ENCODE measurements at places on chromosomes 7 and 10. TPM values are rescaled to one million over a fixed set of nuclear protein-coding genes. Genes with fewer than 3 reads are reported as not detected.

DNA sequence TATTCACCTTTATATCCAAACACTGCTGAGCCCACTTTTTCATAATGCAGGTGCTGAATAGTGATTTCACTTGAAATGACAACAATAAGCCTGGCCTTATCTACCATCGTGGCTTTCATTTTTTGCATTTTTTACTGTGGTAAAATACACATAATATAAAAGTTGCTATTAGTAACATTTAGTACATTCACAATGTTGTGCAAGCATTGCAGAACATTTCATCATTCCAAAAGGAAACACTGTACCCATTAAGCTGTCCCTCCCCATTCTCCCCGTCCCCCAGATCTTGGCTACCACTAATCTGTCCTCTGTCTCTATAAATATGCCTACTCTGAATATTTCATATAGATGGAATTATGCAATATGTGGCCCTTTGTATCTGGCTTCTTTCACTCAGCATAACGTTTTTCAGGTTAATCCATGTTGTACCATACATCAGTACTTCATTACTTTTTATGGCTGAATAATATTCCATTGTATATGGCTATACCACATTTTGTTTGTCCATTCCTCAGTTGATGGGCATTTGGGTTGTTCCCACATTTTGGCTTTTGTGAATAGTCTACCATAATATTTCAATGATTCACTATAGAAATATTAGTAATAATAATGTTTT lies 68.5 kb upstream of the ARID5B start:
- no peak for DNase-seq

TMEM72 gene
- not detected for total RNA-seq

TEX36 gene
- not detected for total RNA-seq

GRCh38 chr10:81570878-81571794 lies 303.9 kb upstream of the NRG3 start:
- DNase-seq = no peak

GRCh38 chr10:126243306-126243705 lies 145.0 kb downstream of the ADAM12 start:
- DNase-seq = no peak

DNA sequence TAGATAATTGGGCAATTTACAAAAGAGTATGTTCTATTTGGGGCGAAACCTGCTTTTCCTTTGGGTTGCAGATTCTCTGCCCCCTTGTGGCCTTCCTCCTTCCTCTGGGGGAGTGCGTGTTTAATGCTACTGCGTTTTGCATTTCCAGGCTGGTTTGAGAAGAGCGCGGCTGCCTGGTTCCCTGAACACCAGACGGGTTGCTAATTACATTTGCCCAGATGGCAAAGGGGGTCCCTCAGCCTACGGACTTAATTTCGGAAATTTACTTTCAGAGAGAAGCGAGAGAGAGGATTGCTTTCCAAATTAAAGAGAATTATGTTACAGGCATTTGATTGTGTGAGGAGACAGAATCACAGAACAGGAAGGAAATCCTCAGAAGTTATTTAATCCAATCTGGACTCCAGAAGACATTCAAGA lies 91.9 kb upstream of the JAZF1 start:
- DNase-seq = peak; percentile 23

DNA sequence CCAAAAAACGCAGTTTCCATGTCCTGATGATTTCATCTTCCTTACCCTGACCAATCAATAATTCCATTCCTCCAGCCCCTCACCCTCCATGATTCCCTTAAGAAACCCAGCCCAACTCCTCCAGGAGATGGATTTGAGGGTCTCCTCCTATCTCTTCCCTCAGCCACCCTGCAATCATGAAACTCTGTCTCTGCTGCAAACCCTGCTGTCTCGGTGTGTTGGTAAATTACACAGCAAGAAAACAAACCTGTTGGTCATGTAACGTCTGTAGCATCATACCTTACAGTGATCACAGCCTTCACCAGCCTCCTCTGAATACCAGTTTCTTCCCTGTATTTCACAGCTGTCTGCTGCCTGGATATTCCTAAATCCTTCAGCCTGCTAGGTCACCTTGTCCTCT lies 300.7 kb upstream of the NEBL start:
- DNase-seq = no peak

SLC26A3 gene
- total RNA-seq = not detected

GRCh38 chr10:97914837-97915211 lies 65.2 kb downstream of the GOLGA7B start:
- DNase-seq = peak; percentile 85

DNA sequence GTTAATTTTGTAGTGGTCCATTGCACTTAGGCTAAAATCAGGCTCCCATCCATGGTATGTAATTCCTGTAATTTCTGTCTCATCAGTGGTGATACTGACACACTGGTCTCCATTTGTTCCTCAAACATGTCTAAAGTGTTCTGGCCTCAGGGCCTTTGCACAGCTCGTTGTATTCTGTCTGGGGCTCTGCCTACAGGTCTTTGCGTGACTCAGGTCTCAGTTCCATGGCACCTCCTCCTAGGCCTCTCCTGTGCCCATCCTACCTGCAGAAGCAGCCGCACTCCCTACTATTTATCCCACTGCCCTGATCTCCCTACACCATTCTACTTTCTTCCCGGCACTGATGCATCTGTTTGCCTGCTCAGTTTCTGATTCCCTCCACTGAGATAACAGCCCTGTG lies 173.8 kb downstream of the ITGA8 start:
- DNase-seq = no peak

GRCh38 chr10:133203652-133204195 lies 26.3 kb upstream of the UTF1 start:
- no peak for DNase-seq

DNA sequence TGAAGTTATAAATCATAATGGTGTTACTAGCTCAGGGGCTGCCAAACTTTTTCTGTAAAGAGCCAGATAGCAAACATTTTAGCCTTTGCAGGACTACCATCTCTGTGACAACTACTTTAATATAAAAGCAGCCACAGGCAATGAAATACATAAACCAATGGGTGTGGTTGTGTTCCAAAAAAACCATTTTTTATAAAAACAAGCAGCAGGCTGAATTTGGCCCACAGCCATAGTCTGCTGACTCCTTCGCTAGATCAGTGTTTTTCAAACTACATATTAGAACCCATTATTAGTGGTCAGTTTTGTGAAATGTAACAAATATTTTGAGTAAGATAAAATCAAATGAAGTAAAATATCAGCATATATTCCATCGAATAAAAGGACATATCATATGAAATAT lies 13.6 kb downstream of the GNG11 start:
- no peak for DNase-seq

DNA sequence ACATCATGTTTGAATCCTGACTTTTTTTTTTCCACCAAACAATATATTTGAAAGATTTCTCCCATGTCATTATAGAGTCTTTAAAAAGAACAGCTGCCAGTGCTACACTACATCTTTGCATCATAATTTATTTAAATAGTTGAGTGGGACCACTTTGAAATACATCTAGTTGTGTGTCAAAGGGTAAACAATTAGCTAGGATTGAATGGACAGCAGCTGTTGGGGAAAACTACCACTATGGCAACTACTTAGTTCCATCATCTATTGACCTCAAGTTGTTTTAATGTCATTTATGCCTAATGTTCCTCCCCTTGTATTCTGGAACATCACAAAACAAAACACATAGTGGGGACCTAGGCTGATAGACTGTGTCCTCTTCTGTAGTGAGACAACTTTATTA lies 985.1 kb downstream of the SORCS1 start:
- no peak for DNase-seq

DNA sequence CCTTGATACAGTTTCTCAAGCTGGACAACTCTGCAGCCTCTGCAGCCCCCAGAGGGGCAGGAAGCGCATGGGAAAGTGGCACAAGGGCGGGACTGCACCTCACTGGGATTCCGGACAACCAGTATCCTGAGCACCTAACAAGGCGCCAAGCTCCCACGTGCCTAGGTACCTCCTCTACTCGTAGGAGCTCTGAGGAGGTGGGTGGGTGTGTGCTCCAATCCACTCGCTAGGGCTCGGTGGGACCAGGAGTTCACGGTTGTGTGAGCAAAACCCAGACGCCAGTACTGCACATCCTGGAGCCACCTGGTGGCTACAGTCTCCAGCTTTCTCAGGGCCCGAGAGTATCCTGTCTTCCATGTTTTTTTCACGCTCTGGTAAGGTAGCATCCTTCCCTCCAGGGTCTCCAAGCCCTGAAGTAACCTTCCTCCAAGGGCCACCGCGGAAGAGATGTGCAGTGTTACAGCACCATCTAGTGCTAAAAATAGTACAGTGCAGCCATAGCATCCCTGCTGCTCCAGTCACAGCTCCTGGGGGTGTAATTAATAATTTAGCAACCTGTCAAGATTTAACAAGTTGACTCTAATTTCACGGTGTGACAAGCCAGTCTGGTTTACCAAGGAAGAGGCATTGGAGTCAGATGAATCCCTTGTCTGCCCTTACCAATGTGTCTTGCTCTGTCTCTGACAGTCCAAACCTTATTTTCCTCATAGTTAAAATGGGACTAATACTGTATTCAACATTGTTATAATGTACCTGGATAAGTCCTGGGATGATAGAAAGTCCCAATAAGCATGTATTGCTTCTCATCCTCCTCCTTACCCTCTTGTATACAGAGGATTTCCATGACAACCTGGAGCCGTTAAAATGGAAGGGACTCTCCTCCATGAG lies 70.4 kb downstream of the HERPUD2 start:
- DNase-seq = peak; percentile 48

- DNase-seq = no peak
Measured at GRCh38 chr7:132275416-132276233, 300.6 kb downstream of the PLXNA4 start.

GRCh38 chr7:88432301-88432700 lies 125.6 kb upstream of the STEAP4 start:
- no peak for DNase-seq

DNA sequence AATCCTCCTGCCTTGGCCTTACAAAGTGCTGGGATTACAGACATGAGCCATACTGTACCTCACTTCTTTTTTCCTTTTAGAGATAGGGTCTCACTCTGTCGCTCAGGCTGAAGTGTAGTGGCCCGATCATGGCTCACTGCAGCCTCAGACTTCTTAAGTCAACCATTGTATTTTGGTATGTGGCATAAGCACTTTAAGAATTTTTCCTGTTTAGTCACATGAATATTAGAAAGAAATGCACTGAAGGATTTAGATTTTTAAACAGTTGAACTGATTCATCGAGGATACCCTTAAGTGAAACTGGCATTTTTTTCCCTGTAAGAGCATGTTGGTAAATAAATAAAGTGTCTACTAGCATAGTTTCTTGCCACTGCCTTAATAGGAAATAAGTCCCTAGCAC lies 319.3 kb upstream of the CACNA2D1 start:
- DNase-seq = no peak

- DNase-seq = no peak
Measured at GRCh38 chr7:150396851-150397260, 17.7 kb downstream of the ZNF775 start.

Data from activated CD4-positive, alpha-beta memory T cell treated with anti-CD3 and anti-CD28 coated beads for 36 hours (primary cell).